ENCODE measurements at places on chromosomes 13 and 19. TPM values are rescaled to one million over a fixed set of nuclear protein-coding genes. Genes with fewer than 3 reads are reported as not detected.
A peak's percentile ranks its signal among the peaks of the same experiment; 100 is the strongest.

PLVAP gene
- 0.42 TPM for total RNA-seq

MYPOP gene
- 11.1 TPM for total RNA-seq

THSD8 gene
- total RNA-seq: 22.7 TPM

FFAR2 gene
- 1.9 TPM for total RNA-seq

FOXA3 gene
- 23.5 TPM for total RNA-seq

ZNF681 gene
- total RNA-seq: 11.5 TPM

TNFSF9 gene
- total RNA-seq: not detected

OR7A10 gene
- not detected for total RNA-seq

CAPN12 gene
- total RNA-seq: 4.1 TPM

COX6B2 gene
- not detected for total RNA-seq

BEST2 gene
- total RNA-seq: not detected

CNFN gene
- 2.8 TPM for total RNA-seq

NXNL1 gene
- total RNA-seq: not detected

GRCh38 chr19:11130824-11131455, 24.6 kb downstream of the SPC24 start:
- peak overlapping the region; percentile 80 for H3K27ac ChIP-seq
- H3K4me3 ChIP-seq: no peak overlapping the region
- peaks cover 3% of the 10 kb centered on the region for H3K4me1 ChIP-seq

GRCh38 chr13:73059460-73060250, 850 bp downstream of the KLF5 start:
- peak; percentile 63 for DNase-seq
- peak overlapping the region; percentile 94 for H3K4me3 ChIP-seq
- H3K27ac ChIP-seq: peak overlapping the region; percentile 96
- H3K4me1 ChIP-seq: peaks cover 54% of the 10 kb centered on the region
- H3K27me3 ChIP-seq: peaks cover 3% of the 10 kb centered on the region
- peaks cover 21% of the 10 kb centered on the region for H3K36me3 ChIP-seq

GRCh38 chr13:70249332-70250064, 141.2 kb upstream of the KLHL1 start:
- no peak for DNase-seq
- H3K4me1 ChIP-seq: peaks cover 16% of the 10 kb centered on the region
- H3K27me3 ChIP-seq: no peaks in the 10 kb centered on the region
- no peak overlapping the region for H3K4me3 ChIP-seq

GRCh38 chr19:32720936-32721250, 1.3 kb downstream of the TDRD12 start:
- H3K4me1 ChIP-seq: peaks cover 4% of the 10 kb centered on the region
- peaks cover 4% of the 10 kb centered on the region for H3K36me3 ChIP-seq
- H3K27me3 ChIP-seq: peaks cover 11% of the 10 kb centered on the region
- no peak overlapping the region for H3K4me3 ChIP-seq

DNA sequence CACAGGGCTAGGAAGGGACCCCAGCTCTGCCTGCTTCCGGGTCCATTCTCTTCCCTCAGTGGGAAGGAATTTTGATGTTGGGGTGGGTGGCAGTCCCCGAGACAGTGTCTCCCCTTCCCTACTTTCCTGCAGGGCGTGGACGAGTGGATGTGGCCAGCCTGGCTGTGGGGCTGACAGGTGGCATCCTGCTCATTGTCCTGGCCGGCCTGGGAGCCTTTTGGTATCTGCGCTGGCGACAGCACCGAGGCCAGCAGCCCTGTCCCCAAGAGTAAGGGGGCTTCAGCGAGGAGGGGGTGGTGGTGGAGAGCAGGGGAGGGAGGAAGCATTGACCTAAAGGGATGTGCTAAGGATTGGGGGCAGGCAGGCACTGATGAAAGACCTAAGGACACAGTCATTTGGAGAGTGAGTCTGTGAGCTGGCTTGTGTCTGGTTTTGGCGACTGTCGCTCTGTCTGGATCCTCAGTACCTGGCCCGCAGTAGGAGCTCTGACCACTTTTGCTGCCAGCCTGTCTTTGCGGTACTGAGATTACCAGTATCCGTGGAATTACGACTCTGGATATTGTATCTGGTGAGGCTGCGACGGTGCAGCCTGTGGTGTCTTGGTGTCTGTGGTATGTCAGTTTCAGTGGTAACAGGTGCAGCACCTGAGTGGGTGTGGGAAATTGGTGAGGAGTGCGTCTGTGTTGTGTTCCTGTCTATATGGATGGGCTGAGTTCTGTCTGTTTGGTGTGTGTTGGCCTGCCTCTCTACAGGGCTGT, 2.4 kb upstream of the PRR12 start:
- no peak for DNase-seq
- H3K4me3 ChIP-seq: no peak overlapping the region
- H3K27me3 ChIP-seq: no peaks in the 10 kb centered on the region
- peaks cover 11% of the 10 kb centered on the region for H3K4me1 ChIP-seq
- H3K36me3 ChIP-seq: peaks cover 2% of the 10 kb centered on the region

GRCh38 chr19:32674153-32674930, 638 bp downstream of the ANKRD27 start:
- peak; percentile 47 for DNase-seq
- H3K4me1 ChIP-seq: peaks cover 23% of the 10 kb centered on the region
- H3K4me3 ChIP-seq: peak overlapping the region; percentile 96
- H3K36me3 ChIP-seq: peaks cover 1% of the 10 kb centered on the region

DNA sequence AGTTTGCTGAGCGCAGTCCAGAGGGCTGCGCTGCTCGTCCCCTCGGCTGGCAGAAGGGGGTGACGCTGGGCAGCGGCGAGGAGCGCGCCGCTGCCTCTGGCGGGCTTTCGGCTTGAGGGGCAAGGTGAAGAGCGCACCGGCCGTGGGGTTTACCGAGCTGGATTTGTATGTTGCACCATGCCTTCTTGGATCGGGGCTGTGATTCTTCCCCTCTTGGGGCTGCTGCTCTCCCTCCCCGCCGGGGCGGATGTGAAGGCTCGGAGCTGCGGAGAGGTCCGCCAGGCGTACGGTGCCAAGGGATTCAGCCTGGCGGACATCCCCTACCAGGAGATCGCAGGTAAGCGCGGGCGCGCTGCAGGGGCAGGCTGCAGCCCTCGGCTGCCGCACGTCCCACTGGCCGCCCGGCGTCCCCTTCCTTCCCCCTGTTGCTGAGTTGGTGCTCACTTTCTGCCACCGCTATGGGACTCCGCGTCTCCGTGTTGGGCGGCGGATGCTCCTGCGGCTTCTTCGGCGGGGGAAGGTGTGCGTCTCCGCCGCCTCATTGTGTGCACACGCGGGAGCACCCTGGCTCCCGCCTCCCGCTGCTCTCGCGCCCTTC, 772 bp downstream of the GPC6 start:
- no peaks in the 10 kb centered on the region for H3K27me3 ChIP-seq
- peak; percentile 28 for DNase-seq
- peaks cover 3% of the 10 kb centered on the region for H3K36me3 ChIP-seq
- peaks cover 58% of the 10 kb centered on the region for H3K4me1 ChIP-seq
- peak overlapping the region; percentile 98 for H3K4me3 ChIP-seq
- peak overlapping the region; percentile 96 for H3K27ac ChIP-seq

DNA sequence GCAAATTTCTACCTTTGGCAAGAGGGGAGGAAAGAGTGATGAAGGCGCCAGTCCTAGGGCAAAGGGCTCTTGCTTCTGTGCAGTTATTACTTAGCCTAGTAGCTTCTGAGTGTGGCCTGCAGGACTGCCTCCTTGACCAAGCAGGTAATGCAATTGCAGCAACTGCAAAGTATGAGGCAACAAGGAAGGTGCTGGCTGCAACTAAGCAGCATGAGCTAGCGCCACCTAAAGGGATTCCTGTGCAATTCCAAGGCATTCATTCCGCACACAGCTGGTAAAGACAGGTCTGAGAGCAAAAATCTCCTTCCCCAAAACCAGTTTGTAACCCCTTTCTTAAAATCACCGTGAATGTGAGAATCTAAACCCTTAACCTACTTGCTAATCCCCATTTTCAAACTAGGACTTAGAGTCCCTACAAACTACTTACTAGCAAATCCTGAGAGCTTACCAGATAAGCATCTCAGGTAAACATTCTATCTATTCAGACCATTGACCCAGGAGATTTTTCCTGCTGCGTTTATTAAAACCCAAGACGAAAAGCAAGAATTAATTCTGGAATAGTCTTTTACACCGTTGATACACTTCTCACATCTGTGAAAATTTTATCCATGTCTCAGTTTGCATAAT, 62.9 kb downstream of the DCT start:
- no peak overlapping the region for H3K4me3 ChIP-seq
- H3K27ac ChIP-seq: no peak overlapping the region
- no peaks in the 10 kb centered on the region for H3K27me3 ChIP-seq
- peak; percentile 35 for DNase-seq
- peaks cover 37% of the 10 kb centered on the region for H3K4me1 ChIP-seq

DNA sequence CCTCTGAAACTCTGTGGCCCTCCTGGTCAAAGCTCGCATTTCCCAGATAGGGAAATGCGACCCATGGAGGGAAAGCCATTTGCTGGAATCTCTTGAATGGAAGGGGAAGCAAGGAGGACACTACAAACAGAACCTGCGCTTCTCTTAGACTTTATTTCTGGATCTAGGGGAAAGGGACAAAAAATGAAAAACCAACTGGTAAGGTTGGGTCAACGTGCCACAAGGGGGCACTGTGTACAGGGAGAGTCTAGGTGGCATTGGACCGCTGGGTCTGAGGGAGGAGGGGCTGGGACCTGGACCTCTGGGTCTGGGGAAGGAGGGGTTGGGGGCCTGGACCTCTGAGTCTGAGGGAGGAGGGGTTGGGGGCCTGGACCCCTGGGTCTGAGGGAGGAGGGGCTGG, 5.0 kb downstream of the KLK4 start:
- H3K27ac ChIP-seq: no peak overlapping the region
- no peak overlapping the region for H3K4me3 ChIP-seq
- peaks cover 1% of the 10 kb centered on the region for H3K4me1 ChIP-seq
- no peaks in the 10 kb centered on the region for H3K36me3 ChIP-seq
- peaks cover 62% of the 10 kb centered on the region for H3K27me3 ChIP-seq

- H3K36me3 ChIP-seq: peaks cover 22% of the 10 kb centered on the region
- H3K4me3 ChIP-seq: peak overlapping the region; percentile 94
- H3K27me3 ChIP-seq: no peaks in the 10 kb centered on the region
- no peak for DNase-seq
- H3K4me1 ChIP-seq: peaks cover 20% of the 10 kb centered on the region
These were observed 984 bp downstream of the RPS11 start for GRCh38 chr19:49497047-49497788.

GRCh38 chr19:14556662-14557188, 15.1 kb downstream of the NDUFB7 start:
- H3K36me3 ChIP-seq: no peaks in the 10 kb centered on the region
- DNase-seq: peak; percentile 61
- H3K4me3 ChIP-seq: no peak overlapping the region
- no peak overlapping the region for H3K27ac ChIP-seq

GRCh38 chr19:6887316-6887715, at the start of gene ADGRE1:
Gene ADGRE1 (plus strand): TSS chr19:6887579. CDS start chr19:6887609, 30 bp downstream.
- H3K4me3 ChIP-seq: no peak within 1 kb of the TSS
- H3K36me3 ChIP-seq: peaks cover 1% of the 10 kb centered on the region
- no peaks in the 10 kb centered on the region for H3K27me3 ChIP-seq
- DNase-seq: no peak

- peaks cover 16% of the 10 kb centered on the region for H3K4me1 ChIP-seq
- no peak overlapping the region for H3K27ac ChIP-seq
- H3K27me3 ChIP-seq: peaks cover 16% of the 10 kb centered on the region
- DNase-seq: no peak
- no peaks in the 10 kb centered on the region for H3K36me3 ChIP-seq
- no peak overlapping the region for H3K4me3 ChIP-seq
These were observed 8.6 kb upstream of the CDC16 start for GRCh38 chr13:114226088-114226487.

DNA sequence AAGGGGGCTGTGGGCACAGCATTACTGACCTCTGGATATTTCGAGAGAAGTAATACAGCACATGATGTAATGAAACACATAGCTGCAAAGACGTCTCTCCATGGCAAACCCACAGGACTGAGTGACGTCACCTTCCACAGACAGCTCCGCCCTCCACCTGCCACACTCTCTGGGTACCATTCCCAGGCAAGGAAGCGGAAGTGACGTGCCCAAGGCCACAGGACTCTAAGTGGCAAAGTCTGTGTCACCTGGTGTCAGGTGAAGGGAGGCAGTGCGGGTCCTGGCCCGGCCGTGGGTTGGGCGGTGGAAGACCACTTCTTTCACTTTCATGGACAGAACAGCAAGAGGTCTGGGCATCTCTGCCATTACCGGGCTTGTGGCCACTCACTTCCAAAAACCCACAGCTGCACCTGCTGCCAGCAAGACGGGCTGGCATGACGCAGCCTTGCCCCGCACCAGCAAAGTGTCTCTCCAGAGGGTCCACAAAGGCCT, 6.8 kb upstream of the ADPRHL1 start:
- H3K27me3 ChIP-seq: no peaks in the 10 kb centered on the region
- peaks cover 13% of the 10 kb centered on the region for H3K4me1 ChIP-seq
- H3K4me3 ChIP-seq: no peak overlapping the region
- H3K36me3 ChIP-seq: peaks cover 37% of the 10 kb centered on the region
- H3K27ac ChIP-seq: no peak overlapping the region

- no peak overlapping the region for H3K27ac ChIP-seq
- H3K4me1 ChIP-seq: no peaks in the 10 kb centered on the region
- H3K36me3 ChIP-seq: no peaks in the 10 kb centered on the region
These were observed 2858.7 kb downstream of the PCDH9 start for GRCh38 chr13:64371461-64371860.

DNA sequence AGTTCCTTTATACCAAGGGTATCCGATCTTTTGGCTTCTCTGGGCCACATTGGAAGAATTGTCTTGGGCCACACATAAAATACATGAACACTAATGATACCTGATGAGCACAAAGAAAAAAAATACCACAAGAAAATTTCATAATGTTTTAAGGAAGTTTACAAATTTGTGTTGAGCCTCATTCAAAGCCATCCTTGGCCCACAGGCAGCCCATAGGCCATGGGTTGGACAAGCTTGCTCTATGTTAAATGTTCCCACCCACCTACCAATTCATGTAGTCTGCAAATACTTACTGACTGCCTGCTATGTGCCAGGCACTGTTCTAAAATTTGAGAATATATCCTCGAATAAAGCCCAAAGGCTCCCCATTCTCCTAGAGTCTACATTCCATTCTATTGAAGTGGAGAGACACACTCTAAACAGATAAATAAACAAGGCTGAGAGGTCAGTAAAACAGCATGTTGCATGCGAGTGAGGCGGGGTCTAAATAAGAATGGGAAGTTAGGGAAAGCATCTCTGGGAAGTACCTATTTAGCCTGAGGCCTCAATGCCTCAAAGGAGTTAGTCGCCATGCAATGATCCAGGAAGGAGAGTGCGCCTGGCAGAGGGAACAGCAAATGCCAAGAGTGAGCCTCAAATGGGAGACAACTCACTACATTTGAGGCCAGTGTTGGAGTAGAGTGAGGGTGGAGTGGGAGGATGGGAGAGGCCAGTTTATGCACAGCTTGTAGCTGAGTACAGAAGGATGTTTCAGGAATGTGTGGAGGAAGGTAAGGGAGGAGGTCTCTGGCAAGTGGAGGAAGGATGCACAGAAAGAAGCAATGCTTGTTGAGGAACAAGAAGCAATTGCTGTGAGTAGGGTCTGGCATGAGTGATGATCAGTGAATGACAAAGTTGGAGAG, 52.5 kb upstream of the CLDN10 start:
- H3K27ac ChIP-seq: no peak overlapping the region
- DNase-seq: no peak
- no peaks in the 10 kb centered on the region for H3K27me3 ChIP-seq
- peaks cover 1% of the 10 kb centered on the region for H3K36me3 ChIP-seq

DNA sequence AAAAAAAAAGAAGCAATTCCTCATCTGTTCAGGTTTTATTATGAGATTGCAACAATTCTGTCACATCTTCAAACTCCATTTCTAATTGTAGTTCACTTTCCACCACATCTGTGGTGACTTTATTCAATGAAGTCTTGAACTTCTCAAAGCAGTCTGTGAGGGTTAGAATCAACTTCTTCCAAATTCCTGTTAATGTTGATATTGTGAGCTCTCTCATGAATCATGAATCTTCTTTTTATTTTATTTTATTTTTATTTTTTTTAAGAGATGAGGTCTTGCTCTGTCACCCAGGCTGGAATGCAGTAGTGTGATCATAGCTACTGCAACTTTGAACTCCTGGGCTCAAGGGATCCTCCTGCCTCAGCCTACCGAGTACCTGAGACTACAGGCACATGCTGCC, 19.6 kb downstream of the ARHGAP35 start:
- no peak for DNase-seq
- H3K27me3 ChIP-seq: no peaks in the 10 kb centered on the region
- peaks cover 1% of the 10 kb centered on the region for H3K36me3 ChIP-seq
- no peak overlapping the region for H3K27ac ChIP-seq
- no peak overlapping the region for H3K4me3 ChIP-seq
